ENCODE measurements at places on chromosomes 6 and 20.

DNA sequence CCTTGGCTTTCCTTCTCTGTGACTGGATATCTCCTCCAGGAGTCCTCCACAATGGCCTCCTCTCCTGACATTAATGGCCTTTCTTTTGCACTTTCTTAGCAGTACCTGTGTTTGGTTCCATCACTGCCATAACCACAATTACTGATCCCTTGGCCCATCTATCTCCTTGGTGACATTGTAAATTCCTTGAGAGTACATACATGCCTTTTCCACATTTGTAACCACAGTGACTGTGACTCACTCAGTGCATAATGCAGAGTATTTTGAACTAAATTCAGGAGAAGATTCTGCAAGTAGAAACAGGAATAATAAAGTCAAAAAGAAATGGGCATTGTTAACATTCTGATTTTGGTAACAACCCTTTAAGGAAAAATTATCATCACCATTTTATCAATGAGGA lies 197.2 kb upstream of the SOX4 start:
- DNase-seq = peak; percentile 87

GRCh38 chr6:17280552-17281090 lies 540 bp upstream of the RBM24 start:
- peak; percentile 7 for DNase-seq

GRCh38 chr6:169168302-169168630 lies 85.4 kb downstream of the THBS2 start:
- no peak for DNase-seq

- DNase-seq = no peak
Observed at GRCh38 chr6:112398686-112399085, 51.6 kb downstream of the RFPL4B start.

- DNase-seq = no peak
Observed at GRCh38 chr6:157080986-157081391, 242.3 kb downstream of the TMEM242 start.

- no peak for DNase-seq
Observed at GRCh38 chr6:144681334-144681733, 396.2 kb downstream of the UTRN start.

DNA sequence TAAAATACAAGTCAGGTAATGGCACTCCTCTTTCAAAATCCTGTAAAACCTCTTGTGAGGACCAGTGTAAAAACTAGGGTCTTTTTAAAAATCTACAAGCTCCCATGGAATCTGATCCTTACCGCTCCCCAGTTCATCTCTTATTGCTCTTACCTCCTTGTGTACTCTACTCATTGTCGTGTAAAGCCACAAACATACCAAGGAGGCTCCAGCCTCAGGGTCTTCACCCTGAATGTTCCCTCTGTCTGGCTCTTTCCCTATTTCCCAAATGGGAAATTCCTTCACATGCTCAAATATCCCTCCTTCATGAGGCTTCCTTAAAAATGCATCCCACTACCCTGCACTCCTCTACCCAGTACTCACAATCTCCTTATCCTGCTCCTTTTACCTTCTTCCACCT lies 67.1 kb downstream of the TASP1 start:
- no peak for DNase-seq

DNA sequence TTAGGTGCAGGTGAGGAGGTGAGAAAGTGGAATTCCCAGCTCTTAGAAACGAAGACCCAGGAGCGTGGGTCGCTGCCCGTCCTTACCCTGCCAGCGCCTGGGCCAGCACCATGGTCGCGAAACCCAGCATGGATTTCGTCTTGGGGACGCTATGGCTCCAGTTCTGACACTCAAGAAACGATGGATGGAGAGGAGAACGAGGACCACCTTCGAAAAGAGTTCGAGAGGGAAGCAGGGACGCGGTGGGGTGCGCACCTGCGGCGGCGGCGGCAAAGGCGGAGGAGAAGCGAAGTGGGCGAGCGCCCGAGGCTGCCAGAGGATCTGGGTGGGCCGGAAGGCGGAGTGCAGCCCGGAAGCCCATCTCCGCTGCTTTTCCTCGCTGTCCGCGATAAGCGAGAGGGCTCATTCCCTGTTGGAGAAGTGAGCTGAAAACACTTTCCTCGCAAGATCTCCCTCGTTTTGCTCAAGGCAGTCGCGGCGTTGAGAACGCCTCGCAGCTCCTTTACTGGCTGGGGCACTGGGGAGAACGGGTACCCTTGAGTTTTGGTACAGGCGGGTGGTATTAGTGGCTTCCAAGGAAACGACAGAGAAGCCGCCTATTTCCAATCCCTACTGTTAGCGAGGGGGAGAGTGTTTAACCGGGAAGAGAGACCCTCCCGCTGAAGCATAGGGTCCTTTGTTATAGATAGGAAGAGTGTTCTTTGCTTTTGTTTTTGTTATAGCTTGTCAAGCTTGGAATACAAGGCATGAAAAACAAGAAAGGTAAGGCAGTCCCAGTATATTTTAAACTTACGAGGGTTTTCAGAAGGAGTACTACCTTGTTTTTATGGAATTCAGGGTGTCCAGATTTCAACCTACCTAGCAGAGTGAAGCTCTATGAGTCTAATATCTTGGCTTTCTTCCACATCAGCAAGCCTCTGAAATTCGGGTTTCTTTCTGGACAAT lies 109.5 kb downstream of the TRIM27 start:
- no peak for DNase-seq

GRCh38 chr20:11682285-11682684 lies 235.4 kb upstream of the BTBD3 start:
- DNase-seq = no peak

DNA sequence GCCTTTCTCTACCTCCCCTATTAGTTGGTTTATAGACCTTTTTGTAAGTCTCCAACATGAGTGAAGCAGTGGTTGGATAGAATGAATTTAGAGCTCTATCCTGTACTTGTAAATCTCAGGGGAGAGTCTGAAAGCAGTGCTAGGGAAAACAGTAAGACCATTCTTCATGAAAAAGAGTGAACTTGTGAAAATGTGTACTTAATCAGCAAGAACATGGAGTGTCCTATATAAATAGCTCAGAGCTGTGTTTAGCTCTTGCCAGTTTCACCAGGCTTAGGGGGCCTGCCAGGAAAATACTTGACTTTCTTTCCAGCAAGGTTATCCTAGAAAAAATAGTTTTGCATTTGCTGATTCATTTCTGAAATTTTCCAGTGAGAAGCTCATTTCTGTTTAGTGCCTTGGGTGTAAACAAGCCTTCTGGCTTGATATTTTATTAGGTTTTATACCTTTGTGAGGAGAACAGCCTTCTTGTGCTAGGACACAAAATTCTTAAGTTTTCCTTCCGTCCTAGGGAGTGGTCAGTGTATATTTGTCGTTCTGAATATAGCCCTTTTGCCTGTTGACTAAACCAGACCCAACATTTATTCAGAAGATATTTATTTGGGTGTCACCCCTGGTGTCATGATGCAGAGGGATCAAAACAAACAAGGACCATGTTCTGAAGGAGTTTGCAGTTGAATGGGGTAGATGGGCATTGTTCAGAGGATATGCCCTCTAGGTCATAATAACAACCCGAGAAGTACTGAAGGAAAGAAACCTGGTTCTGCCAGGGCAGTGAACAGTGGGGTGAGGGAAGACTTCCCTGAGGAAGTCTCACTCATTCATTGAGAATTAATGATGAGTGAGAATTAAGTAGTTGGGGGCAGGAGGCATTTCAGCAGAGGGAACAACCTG lies 7.6 kb downstream of the ARFGEF2 start:
- DNase-seq = peak; percentile 72

- DNase-seq = peak; percentile 52
Observed at GRCh38 chr6:90216072-90216977, 80.3 kb downstream of the BACH2 start.

GRCh38 chr20:1423625-1424106 lies 30.8 kb upstream of the FKBP1A start:
- DNase-seq = peak; percentile 85

GRCh38 chr20:64136004-64136710 lies 28.1 kb upstream of the MYT1 start:
- DNase-seq = no peak

- no peak for DNase-seq
Observed at GRCh38 chr6:88641178-88641903, 322.1 kb downstream of the RNGTT start.

- DNase-seq = no peak
Observed at GRCh38 chr6:160116411-160116810, 5.2 kb upstream of the SLC22A1 start.

- DNase-seq = no peak
Observed at GRCh38 chr20:59958123-59958522, at the start of gene CDH26. Gene CDH26 (plus strand): TSS chr20:59958423. CDS start chr20:59958727, 304 bp downstream.

DNA sequence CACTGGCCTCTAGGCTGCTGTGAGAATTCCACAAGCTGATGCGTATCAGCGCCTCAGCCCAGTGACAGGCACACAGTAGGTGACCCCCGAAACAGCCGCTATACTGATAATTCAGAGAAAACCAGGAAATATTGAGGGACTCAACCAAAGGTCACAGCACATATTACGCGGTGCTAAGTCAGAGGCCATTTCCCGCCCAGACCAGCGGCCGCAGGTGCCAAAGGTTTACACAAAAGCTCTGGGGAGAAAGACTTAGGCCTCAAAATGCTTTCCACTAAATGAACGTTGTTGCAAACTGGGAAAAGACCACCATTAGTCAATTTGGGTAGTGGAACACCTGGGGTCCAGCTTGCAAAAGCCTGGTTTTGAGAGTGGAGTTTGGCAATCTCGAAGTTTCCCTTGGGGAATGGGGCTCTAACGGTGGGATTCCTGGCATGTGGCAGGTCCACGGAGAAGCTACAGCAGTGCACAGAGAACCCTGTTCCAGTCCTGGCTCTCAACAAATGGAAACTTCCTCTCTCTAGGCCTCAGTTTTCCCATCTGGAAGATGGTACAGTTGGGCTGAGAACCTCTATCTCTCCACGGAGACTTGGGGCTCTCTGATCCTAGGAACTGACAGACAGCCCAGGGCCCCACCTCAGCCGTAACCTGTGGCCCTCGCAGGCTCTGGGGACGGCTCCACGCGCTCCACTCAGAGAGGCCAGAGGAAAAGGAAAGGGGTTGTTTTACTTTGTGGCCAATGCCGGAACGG lies 4.7 kb downstream of the NOL4L start:
- no peak for DNase-seq

DNA sequence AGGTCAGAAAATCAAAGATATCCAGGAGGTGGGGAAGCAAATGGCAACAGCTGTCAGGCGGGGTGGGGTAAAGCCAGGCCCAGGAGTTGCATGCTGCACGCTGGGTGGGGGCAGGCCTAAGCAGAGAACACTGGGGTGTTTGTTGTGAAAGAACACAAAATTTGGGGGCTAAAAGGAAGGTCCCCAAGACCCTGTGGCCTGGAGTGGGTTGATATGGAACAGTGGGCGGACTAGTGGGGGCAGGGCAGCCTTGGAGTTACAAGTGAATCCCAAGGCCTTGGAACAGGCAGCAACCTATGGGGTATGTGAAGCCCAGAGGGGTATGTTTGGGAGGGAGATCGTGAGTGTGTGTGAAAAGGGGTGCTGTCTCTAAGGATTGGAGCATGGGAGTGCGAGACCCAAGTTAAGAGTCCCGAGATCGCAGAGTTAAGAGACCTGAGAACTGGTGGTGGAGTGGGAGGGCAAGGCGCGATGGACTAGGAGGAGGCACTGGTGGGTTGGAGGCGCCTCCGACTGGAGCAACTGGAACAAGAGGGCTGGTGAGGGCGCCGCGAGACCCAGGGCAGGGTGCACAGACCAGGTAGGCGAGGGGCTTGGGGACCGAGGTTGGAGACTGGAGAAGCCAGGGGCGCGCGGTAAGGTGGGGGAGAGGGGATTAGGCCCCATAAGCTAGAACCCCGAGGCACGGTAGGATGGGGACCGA lies 658 bp downstream of the CUL7 start:
- DNase-seq = peak; percentile 44

DNA sequence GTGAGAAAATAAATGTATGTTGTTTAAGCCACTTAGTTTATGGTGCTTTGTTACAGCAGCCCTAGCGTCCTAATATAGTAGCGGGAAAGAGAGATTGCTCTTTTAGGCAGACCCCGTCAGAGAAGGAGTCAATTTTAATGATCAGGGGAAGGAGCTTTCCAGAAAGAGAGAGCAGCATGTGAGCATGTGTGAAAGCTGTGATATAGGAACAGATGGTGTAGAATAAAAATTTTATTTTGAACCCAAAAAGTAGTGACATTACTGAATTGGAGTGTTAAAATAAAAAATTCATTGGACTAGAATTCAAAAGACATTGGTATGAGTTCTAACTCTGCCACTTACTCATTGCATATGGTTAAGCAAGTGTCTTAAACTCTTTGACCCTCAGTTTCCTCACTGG lies 119.8 kb downstream of the PDE7B start:
- DNase-seq = no peak

GRCh38 chr6:113805173-113805790 lies 51.9 kb upstream of the MARCKS start:
- no peak for DNase-seq

DNA sequence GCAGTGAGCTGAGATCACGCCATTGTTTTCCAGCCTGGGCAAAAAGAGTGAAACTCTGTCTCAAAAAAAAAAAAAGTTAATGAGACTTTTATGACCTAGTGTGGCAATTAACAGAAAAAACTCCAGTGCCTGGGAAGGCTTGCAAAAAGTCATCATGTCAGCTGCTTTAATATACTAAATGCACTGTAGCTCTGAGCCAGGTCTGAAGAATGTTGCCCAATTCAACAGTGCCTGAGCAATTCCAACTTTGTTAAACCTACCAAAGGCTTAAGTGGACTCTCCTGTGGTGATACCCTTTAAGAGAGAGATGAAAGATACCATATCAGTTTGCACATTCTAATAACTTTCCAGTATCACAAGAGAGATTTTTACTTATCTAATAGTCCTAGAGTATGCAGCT lies 6.5 kb upstream of the ROS1 start:
- no peak for DNase-seq

GRCh38 chr6:27168586-27169443 lies 78.7 kb upstream of the PRSS16 start:
- DNase-seq = peak; percentile 94

DNA sequence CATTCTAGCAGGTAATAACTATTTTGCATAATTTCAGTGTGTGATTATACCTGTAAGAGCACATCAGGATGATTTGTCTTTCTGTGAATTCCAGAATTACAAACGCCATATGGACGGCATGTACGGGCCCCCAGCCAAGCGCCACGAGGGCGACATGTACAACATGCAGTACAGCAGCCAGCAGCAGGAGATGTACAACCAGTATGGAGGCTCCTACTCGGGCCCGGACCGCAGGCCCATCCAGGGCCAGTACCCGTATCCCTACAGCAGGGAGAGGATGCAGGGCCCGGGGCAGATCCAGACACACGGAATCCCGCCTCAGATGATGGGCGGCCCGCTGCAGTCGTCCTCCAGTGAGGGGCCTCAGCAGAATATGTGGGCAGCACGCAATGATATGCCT lies 122.7 kb downstream of the TMEM242 start:
- DNase-seq = no peak

DNA sequence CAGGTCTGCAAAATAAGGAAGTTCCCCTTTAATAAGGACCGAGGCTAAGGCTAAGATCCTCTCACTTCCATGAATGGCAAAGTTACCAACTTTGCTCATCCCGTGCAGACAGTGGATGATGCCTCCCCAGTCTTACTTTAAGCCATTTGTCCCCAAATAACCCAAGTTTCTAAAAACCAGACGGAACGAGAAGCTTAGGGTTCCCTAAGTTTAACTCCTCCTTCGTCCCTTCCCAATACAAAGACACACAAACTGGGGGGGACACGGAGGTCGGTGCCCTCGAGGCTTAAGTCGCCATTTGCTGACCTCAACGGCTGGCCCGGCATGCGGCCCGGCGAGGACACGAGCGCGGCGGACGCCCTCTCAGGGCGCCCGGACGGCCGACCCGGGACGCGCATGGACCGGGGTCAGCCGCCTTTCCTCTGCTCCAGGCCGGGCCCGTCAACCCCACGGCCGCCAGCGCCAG lies 527 bp downstream of the FBXO30 start:
- no peak for DNase-seq
